ENCODE measurements at places on chromosomes 3 and 15.

- DNase-seq: no peak
Observed at GRCh38 chr3:141266186-141266585, 34.6 kb downstream of the PXYLP1 start.

- DNase-seq: no peak
Observed at GRCh38 chr15:20271647-20272046, 270.0 kb downstream of the GOLGA6L6 start.

DNA sequence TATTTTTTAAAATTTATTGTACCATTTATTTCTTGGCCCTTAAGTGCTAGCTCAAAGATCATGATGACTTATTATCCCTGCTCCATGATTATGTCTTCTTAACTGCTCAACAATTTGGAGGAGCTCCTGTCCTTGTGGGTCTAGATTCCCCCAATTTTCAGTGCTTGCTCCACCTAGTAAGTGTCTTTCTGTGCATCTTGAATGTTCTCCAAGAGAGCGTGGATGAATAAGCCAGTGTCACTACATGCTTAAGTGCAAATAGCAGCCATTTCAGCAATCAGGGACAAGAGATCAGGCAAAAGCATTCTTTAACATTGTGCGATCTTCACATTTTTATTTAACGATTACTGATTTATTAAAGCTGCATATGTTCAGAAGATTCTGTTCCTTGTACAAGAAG, 99.4 kb downstream of the ALCAM start:
- no peak for DNase-seq

GRCh38 chr15:37619358-37620042, 314.9 kb upstream of the TMCO5A start:
- no peak for DNase-seq

DNA sequence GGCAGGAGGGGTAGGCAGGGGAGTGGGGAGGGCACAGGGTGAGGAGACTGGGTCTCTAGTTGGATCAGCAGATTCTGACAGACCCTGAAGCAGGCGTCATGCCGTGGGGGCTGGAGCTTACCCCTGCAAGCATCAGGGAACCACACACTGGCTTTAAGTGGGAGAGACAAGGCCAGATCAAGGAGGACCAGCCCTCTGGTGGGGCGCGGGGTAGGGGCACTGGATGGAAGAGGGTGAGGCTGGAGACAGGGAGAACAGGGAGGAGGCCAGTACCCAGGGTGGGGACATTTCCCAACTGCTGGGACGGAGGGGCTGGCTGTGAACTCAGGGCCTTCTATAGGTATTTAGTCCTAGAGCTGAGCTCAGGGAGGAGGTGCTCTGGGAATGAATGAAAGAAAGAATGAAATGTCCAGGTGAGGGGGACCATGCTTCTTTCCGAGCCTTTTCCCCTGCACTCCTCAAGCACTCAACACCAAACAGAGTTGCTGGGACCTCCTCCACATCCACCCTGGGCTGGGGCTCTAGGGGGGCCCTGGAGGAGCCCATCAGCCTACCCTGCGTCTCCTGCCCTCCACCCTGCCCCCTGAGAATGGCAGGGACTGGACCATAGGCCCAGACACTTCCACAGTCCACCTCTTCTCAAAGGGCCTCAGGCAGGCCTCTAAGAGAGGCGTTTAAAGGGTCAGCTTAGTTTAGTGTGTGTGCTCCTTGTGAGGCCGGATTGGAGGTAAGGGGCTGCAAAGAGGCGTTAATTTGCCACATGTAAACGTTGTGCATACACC, 49.0 kb upstream of the FGD5 start:
- DNase-seq: no peak

All from activated naive CD8-positive, alpha-beta T cell treated with anti-CD3 and anti-CD28 coated beads, Interleukin-2, amount 50 U/mL, for 16 hours (primary cell).